ENCODE measurements at places on chromosomes 1 and 21. TPM values are rescaled to one million over a fixed set of nuclear protein-coding genes. Genes with fewer than 3 reads are reported as not detected.

DNA sequence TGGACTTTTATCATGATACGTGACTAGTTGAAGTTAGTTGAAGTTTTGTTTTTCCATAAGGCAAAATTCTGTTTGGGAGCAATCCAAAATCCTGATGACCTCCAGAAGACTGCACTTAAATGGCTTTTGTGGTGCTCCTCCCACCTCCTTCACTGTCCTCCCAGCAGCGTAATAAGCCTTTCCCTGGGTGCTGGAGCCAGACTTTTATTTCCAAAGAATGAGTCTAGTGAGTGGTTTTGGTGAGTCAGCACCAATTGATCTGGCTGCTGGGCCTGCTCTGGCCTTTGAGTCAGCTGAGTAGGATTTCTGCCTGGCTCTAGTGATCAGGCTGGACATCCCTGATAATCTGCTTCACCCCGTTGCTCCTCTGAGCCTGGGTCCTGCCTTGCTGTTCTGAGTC, 21.7 kb upstream of the KCND3 start:
- H3K4me3 ChIP-seq, result no peak overlapping the region
- no peak overlapping the region for H3K27ac ChIP-seq
- H3K36me3 ChIP-seq, result no peaks in the 10 kb centered on the region
- no peaks in the 10 kb centered on the region for H3K27me3 ChIP-seq
- no peak for DNase-seq

DNA sequence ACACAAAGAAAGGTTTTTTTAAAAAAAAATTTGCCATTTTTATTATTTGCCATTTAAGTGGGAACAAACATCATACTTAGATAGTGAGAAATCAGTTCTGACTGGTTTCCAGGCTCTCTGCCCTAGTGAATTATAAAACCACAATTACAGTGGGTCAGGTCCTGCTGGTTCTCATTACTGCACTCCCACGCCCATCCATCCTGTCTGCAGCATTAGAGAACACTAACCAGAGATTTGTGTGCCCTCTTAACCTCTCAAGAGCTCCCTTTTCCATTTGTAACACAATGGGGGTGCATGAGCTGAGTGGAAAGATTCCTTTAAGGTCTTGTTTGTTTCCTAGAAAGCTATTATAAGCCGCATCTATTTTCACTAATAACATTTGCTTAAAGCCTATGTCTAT, 489.3 kb downstream of the AMY1C start:
- H3K27me3 ChIP-seq, result no peaks in the 10 kb centered on the region
- no peak for DNase-seq
- H3K36me3 ChIP-seq, result no peaks in the 10 kb centered on the region
- H3K4me3 ChIP-seq, result no peak overlapping the region
- H3K27ac ChIP-seq, result no peak overlapping the region

The CLDN17 gene
- total RNA-seq, result not detected

The LCE2B gene
- total RNA-seq, result 1,442 TPM

DNA sequence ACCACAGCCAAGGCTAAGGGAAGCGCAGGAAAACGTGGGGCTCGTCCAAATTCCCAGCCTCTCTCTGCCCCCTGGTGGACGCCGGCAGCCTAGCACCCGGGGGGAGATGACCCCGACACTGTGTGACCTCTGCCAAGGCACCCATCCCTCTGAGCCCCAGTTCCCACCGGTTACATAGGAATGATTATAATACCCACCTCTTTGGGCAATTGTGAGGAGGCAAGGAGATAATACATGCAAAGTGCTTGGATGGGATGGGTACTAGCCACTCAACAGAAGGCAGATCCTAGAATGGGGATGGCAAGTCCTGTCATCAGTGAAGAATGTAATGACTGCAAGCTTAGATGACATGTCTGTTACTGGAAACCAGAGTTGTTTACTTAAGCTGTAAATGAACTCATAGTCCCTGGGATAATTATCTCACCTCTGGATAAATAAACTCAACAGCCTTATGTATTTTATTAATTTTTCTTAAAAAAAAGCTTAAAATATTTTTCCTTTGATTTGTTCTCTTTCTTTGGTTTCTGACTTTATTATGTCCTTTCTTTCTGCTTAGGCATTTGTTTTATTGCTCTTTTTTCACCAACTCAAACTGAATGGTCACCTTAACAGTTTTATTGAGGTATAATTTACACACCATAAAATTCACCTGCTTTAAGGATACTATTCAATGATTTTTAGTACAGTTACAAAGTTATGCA, 11.3 kb upstream of the BMP8B start:
- no peak overlapping the region for H3K27ac ChIP-seq
- no peaks in the 10 kb centered on the region for H3K27me3 ChIP-seq
- no peak for DNase-seq
- H3K36me3 ChIP-seq, result no peaks in the 10 kb centered on the region

The FAM167B gene
- total RNA-seq, result 1.5 TPM

The RHCE gene
- 1.1 TPM for total RNA-seq

- H3K4me3 ChIP-seq, result no peak overlapping the region
- no peaks in the 10 kb centered on the region for H3K36me3 ChIP-seq
Observed at GRCh38 chr1:95770581-95770980, 536.6 kb downstream of the RWDD3 start.

The HSPB7 gene
- total RNA-seq, result 1.9 TPM

The TMOD4 gene
- total RNA-seq, result not detected

DNA sequence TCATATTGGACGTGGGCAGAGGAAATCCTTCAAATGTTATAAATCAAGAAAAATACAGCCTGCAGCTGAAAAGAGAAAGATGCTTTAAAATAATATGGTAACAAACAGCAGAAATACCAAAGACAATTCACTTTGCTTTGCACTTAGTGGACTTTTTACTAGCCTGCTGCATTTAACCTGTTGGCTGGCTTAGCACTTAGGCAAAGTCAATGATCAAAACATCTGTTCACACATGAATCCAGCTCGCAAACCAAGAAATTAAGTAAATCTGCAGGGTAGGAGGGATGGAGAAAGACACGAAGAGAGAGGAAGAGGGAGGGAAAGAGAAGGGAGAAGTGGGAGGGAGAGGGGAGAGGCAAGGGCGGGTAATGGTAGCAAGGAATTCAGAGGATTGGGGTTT, 103.6 kb upstream of the RAB4A start:
- no peak overlapping the region for H3K27ac ChIP-seq
- DNase-seq, result no peak
- no peak overlapping the region for H3K4me3 ChIP-seq
- no peaks in the 10 kb centered on the region for H3K36me3 ChIP-seq
- H3K4me1 ChIP-seq, result peaks cover 7% of the 10 kb centered on the region

- H3K4me3 ChIP-seq, result no peak overlapping the region
- H3K36me3 ChIP-seq, result no peaks in the 10 kb centered on the region
- H3K27me3 ChIP-seq, result no peaks in the 10 kb centered on the region
- DNase-seq, result no peak
Observed at GRCh38 chr1:96362623-96363022, 359.0 kb upstream of the PTBP2 start.

- peaks cover 16% of the 10 kb centered on the region for H3K36me3 ChIP-seq
- no peak overlapping the region for H3K4me3 ChIP-seq
- H3K4me1 ChIP-seq, result peaks cover 24% of the 10 kb centered on the region
- DNase-seq, result no peak
Observed at GRCh38 chr1:27832762-27833161, 2.2 kb downstream of the PPP1R8 start.

DNA sequence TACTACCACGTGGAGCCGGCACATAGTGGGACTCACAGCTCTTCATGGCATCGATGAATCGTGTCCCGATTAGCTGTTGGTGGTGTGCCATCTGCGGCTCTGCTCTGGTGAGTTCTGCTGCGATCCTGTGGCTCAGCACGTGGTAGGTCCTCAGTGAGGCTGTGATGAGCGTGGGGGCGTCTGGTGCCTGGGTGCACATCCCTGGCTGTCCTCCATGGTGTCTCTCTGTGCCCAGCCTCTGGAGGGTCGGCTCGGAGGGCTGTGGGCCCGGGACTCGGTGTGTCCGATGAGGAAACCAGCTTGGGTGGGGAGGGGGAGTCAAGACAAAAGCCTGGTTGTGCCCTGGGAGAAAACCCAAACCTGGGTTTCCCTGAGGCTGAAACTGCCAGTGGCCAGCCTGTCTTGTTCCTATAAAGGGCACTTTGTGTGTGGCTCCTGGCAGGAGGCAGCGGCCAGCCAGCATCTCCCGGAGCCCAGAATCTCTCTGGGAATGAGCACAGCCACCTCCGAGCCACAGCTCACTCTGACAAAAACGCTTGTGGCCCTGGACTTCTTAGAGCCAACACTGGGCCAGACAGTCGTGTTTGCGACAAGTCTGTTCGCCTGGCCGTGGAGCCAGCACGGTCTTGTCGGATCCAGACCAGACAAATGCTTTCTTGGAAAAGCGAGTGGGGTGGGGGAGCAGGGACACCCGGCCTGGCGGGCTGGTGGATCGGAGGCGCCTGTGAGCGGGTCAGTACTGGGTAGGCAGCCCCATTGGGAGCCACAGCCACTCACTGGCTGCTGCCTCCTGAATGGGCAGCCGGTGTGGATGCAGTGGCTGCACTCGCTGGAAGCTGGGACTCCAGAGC, 31.8 kb downstream of the SPSB1 start:
- H3K27ac ChIP-seq, result peak overlapping the region; percentile 77
- peaks cover under 1% of the 10 kb centered on the region for H3K36me3 ChIP-seq
- no peak for DNase-seq
- H3K4me1 ChIP-seq, result peaks cover 81% of the 10 kb centered on the region

- no peaks in the 10 kb centered on the region for H3K27me3 ChIP-seq
- no peaks in the 10 kb centered on the region for H3K4me1 ChIP-seq
- H3K36me3 ChIP-seq, result no peaks in the 10 kb centered on the region
- no peak overlapping the region for H3K4me3 ChIP-seq
- no peak overlapping the region for H3K27ac ChIP-seq
- no peak for DNase-seq
Observed at GRCh38 chr1:217876896-217877295, 245.8 kb downstream of the SPATA17 start.

- H3K27ac ChIP-seq, result no peak overlapping the region
- H3K36me3 ChIP-seq, result peaks cover 16% of the 10 kb centered on the region
- H3K4me1 ChIP-seq, result no peaks in the 10 kb centered on the region
- no peak for DNase-seq
Observed at GRCh38 chr1:40241362-40241761, 6.4 kb upstream of the TMCO2 start.

DNA sequence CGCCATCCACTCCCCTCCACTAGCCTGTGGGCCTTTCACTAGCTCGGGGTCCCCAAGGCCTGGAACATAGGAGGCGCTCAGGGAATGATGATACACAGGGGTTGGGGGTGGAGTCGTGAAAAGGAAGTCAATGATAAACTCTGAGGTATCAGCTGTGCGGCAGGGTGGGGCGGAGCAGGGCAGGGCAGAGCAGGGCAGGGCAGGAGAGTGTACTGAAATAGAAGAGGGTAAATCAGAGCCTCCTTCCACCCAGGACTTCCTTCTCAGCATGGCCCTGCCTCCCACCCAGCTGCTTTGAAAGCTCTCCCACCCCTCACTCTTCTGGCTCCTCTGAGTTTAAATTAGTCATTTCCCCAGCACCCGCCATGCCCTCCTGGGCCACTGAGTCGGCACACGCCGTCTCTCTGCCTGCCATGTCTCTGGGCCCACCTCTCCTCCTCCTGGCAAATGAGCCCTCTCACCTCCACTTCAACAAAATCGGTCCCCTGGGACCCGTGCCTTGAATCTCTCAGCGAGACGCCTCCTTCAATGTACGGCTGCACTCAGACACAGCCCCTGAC, 16.9 kb downstream of the CAPZB start:
- no peak overlapping the region for H3K4me3 ChIP-seq
- H3K27ac ChIP-seq, result peak overlapping the region; percentile 75
- peaks cover 5% of the 10 kb centered on the region for H3K36me3 ChIP-seq
- DNase-seq, result no peak
- H3K4me1 ChIP-seq, result peaks cover 82% of the 10 kb centered on the region

The ZNF593OS gene
- not detected for total RNA-seq

DNA sequence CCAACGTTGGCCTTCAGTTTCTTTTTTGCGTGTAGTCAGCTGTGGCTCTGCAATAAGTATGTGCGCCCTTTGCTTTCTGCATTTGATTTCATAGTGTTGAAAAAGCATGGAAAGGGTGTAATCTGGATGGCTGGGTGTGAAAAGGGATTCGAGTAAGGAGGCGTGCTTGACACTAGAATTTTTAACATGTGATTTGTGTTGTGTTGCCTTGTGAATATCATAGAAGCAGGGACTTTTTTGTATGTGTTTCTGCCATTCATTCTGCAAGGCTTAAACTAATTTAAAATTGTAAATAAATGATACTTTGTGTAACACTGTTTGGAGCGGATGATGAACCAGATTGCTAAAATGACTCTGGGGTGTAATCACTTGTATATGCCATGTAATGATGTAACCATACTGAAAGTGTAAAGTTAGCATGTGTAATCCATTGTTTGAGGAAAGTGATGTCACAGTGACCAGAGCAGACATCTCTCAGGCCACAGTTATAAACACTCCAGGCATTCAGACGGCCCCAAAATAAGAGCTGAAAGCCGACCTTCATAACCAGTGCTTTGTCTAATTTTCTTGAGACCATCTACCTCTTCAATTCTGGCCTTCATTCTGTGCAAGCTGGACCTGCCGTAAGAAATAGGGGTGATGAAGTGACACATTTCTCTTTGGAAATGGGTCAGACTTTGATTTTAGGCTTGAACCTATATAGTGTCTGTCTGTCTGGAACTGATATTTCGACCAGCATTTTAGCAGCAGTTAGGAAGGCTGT, 618 bp downstream of the SH3BGR start:
- peak overlapping the region; percentile 2 for H3K27ac ChIP-seq
- peaks cover 8% of the 10 kb centered on the region for H3K4me1 ChIP-seq

DNA sequence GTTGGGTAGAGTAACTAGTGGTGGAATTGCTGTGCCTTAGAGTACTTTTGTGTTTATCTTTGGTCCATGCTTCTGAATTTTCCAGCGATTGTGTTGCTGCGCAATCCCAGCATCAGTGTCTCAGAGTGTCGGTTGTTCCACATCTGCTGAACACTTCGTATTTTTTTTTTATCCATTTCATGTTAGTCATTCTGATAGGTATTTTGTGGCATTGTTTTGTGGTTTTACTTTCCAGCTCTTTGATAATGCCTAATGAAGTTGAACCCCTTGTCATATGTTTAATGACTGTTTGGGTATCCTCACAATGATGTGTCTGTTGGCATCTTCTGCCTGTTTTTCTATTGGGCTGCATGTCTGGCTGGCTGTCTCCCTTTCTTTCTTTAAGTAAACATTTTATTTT, 13.6 kb downstream of the TUFT1 start:
- no peak for DNase-seq
- no peak overlapping the region for H3K27ac ChIP-seq
- H3K4me3 ChIP-seq, result no peak overlapping the region
- peaks cover 16% of the 10 kb centered on the region for H3K4me1 ChIP-seq
- H3K27me3 ChIP-seq, result no peaks in the 10 kb centered on the region

DNA sequence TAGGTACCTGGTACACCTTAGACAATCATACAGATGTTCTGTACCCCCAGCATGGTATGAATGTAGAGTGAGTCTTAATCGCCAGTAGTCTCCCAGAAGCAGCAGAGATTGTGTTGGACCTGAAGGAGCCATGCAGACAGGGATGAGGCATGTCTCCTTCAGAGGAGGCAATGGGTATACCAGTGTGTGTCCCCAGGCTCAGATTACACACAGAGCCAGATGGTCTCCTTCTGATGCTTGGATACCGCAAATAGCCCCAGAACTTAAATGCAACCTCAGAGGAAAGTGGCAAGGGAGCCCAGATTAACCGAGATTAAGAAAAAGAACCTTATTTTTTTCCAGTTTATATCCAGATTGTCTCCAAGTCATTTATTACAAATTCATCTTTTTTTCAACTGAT, 96.8 kb upstream of the C21orf91 start:
- no peaks in the 10 kb centered on the region for H3K4me1 ChIP-seq
- H3K27ac ChIP-seq, result no peak overlapping the region
